ENCODE measurements at places on chromosomes 1 and 21. TPM values are rescaled to one million over a fixed set of nuclear protein-coding genes. Genes with fewer than 3 reads are reported as not detected.

DNA sequence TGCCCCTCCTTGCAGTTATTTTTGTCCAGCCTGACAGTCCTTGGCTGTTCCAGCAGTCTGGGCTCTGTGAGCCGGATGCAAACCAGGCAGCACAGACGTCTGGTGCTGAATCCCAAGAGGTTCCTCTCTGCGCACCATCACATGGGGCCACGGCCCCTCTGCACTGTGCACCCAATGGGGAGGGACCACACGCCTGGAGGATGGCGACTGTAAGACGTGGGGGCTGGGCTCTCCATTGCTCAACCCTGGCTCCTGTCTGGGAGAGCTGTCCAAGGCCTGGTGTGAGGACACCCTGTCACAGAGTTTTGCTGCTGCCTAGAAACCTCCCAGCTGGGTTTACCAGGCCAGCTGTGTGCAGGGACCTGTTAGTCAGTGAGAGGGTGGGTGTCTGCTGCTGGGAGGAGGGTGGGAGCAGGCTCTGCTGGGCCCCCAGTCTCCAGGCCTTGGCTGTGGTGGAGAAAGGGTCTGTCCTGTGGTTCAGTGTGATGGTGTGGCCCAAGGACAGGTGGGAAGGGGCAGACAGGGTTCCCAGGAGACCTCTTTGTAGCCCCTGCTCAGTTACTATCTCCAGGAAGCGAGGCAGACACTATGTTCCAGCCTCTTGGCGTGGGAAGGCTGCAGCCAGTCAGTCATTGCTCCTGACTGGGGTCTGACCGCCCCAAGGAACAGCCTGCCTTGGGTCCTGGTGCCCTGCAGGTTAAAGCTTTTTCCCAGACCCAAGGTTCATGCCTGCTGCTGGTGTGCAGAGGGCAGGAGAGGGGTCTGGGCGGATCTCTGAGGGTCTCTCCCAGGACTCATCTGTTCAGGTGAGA, 13.8 kb downstream of the HEYL start:
- no peak for DNase-seq

GRCh38 chr1:85363092-85363491, 86.7 kb upstream of the BCL10 start:
- DNase-seq = no peak

- DNase-seq = no peak
Measured at GRCh38 chr1:97904534-97904933, 16.3 kb downstream of the DPYD start.

- no peak for DNase-seq
Measured at GRCh38 chr21:41560661-41561158, 52.8 kb upstream of the TMPRSS2 start.

- no peak for DNase-seq
Measured at GRCh38 chr1:3821004-3821403, 24.7 kb upstream of the LRRC47 start.

DNA sequence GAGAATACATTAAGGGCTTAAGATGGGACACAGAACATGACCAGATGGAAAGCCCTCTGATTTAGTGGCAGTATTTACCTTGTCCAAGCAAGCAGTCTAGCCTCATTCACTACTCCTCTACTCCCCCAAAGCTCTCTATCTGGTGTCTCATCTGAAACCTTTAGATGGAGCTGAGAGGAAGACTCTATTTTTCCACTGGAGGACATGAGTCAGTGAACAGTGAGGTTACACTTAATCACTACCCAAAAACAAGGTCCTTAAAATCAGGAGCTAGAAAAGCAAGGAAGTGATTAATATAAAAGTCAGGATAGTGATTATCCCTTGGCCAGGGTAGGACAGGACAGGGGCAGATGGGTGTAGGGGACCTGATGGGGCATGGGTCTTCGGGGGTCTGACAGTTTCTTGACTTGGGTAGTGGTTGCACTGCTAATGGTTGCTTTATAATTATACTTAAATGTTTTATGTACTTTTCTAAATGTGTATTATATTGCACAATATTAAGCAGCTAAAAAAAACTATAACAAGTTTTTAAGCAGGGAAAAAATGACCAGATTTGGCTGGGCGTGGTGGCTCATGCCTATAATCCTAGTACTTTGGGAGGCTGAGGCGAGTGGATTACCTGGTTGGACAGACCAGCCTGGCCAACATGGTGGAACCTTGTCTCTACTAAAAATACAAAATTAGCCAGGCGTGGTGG, 3.0 kb downstream of the PTPN22 start:
- peak; percentile 59 for DNase-seq

DNA sequence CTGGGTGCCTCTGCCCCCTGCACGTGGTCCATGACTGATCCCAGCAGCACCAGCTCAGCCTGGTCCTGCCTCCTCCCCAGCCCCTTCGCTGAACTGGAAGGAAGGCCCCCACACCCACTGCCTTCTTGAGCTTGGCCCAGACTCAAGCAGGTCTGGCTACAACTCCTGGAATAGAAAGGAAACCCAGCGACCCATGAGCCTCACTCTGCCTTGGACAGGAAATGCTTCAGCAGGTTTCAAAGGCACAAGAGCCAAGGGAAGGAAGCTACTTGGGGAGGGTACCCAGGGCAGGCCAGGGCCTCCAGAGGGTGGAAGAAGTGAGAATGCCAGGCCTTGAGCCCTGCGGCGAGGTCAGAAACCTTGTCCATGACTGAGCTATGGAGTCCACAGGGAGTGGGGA, 35.9 kb upstream of the RD3 start:
- DNase-seq = peak; percentile 74

Gene FAM43B
- total RNA-seq = not detected

Measured in dermis blood vessel endothelial cell (primary cell).